ENCODE measurements at places on chromosomes 2 and 18. TPM values are rescaled to one million over a fixed set of nuclear protein-coding genes. Genes with fewer than 3 reads are reported as not detected.

The CYP26B1 gene
- under 0.01 TPM for total RNA-seq

The PCARE gene
- not detected for total RNA-seq

The NEURL3 gene
- total RNA-seq, result 0.29 TPM

The OTX1 gene
- not detected for total RNA-seq

The RAB6C gene
- total RNA-seq, result not detected

The FSIP2 gene
- under 0.01 TPM for total RNA-seq

The L3MBTL4 gene
- 0.88 TPM for total RNA-seq

The MYCN gene
- not detected for total RNA-seq

The EGR4 gene
- not detected for total RNA-seq

The TDRD15 gene
- not detected for total RNA-seq
